ENCODE measurements at places on chromosomes 3 and 15. TPM values are rescaled to one million over a fixed set of nuclear protein-coding genes. Genes with fewer than 3 reads are reported as not detected.

MRPL47 gene
- 47.9 TPM for total RNA-seq

ERC2 gene
- total RNA-seq = 6.1 TPM

KBTBD8 gene
- total RNA-seq = 4.8 TPM

GHSR gene
- not detected for total RNA-seq

ZPLD1 gene
- 1.5 TPM for total RNA-seq

PRSS50 gene
- 1.1 TPM for total RNA-seq

ATP2B2 gene
- 0.76 TPM for total RNA-seq

GP9 gene
- not detected for total RNA-seq

B3GALNT1 gene
- total RNA-seq = 19.6 TPM

MGLL gene
- total RNA-seq = 28.8 TPM

SLC24A5 gene
- total RNA-seq = 1.3 TPM

PCLAF gene
- total RNA-seq = 17.0 TPM

SEMA7A gene
- total RNA-seq = 6.3 TPM
